ENCODE measurements at places on chromosomes 1 and 21.

- no peak for DNase-seq
These were observed 122.7 kb downstream of the CLEC20A start for GRCh38 chr1:178374016-178374415.

GRCh38 chr1:62228883-62229187 lies 34.2 kb downstream of the L1TD1 start:
- no peak for DNase-seq

DNA sequence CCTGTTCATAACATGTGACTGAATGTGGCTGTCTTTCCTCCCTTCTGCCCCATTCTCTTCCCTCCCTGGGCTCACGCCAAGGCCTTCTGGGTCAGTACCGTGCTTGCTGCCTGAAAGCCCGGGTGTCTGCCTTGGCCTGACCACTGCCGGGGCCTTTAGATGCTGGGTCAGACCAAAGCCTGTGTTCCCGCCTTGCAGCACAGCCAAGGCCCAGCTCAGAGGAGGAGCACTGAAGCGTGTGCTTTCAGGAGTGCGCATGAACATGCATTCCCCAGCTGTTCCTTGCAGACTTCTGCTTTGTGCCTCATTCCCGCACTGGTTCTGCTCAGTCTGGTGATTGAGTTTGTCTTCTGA lies 27.0 kb upstream of the SARS1 start:
- DNase-seq, result no peak

DNA sequence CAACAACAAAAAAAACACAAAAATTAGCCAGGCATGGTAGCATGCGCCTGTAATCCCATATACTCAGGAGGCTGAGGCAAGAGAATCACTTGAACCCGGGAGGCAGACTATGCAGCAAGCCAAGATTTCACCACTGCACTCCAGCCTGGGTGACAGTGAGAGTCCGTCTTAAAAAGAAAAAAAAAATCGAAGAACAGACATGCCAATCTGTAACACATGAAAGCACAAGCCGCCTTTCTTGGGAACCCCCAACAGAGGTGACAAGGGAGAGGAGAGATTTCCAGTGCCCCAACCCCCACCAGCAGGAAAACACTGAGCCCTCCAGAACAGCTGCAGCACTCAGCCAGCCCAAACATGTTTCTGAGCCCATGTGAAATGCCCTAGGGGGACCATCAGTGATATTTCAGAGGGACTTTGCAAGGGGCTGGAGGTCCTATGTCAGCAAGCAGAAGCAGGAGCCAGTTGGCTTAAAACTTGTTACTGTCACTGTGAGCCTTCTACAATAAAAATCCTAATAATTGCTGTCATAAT lies 14.2 kb upstream of the EFNA1 start:
- DNase-seq, result no peak

DNA sequence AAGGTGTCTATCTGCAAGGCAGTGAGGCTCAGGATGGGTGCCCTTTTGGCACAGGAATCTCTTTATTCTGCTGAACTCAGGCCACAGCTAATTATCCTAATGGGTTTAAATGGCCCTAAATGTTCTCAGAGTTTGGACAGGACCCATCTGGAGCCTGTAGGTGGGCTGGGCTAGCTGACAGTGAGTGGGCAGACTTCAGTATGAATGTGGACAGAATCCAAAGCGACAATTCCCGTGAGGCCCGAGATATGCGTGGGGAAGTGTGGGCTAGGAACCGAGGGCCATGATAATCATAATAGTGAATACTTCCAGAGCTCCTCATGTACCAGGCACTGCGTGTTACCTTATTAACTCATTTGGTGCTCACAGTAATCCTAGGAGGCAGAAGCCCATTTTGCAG lies 165.3 kb downstream of the GRIK3 start:
- DNase-seq, result no peak

DNA sequence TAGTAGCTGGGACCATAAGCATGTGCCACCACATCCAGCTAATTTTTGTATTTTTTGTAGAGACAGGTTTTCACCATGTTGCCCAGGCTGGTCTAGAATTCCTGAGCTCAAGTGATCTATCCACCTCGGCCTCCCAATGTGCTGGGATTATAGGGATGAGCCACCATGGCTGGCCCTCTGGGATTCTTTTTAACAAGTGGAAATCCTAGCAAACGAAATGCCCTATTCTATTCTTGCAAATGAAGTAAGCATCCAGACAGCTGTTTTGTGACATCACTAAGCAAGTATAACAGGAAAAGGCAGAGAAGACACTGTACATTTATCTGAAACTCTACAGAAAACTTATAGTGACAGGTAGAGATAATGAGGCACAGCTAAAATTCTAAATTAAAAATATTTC lies 86.4 kb downstream of the DDAH1 start:
- DNase-seq, result no peak

DNA sequence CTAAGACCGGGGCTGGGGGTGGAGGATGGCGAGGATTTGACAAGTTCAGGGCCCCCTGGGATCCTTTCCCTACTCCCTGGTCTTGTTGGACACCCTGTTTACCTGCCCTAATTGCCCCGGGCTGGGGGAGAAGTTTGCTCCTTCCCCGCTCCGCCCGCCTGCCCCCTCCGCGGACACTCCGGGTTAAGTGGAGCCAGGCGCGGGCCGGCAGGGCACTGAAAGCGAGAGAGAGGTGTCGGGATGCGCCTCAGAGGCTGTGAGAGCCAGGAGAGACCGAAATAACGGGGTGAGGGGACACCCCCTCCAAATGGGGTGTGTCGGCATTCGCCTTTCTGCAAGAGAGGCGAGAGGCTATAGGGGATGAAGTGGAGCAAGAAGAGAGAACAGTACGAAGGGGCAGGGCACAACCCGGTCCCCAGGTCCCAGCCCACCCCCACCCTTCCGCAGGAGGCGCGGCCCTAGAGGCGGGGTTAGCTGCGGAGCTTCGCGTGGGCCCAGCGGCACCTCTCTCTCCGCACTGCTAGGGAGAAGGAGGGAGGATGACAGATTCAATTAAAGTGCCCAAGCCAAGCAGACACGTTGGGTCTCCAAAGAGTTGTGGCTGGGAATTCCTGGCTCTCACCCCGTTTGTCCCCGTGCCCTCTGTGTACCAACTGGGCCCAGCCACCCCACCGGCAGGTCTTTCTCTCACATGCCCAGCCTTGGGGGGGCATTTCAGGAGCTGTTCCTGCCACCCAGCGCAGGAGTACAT lies 3.8 kb downstream of the EFNA3 start:
- DNase-seq, result no peak

DNA sequence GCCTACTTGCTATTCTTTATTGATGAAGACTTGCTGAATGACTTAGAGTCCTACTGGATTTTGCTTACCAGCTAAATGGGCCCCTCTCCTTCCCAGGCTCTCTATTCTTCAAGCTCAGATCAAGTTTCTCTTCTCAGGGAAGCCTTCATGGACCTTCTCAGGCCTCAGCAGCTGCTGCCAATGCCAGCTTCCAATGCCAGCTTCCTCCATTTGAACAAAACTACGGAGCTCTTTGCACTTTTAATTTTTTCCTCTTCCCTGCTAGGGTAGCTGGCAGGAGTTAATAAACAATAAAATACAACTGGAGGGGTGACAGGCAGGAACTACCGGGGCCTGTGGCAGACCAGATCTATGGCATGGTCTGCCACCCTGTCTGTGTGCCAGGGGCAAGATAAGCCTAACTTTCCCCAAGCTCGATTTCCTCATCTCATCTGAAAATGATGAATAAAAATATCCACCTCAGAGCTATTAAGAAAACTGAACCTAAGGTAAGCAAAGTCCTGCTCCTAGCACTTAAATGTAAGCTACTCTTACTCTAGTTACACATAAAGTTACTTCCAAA lies 995 bp upstream of the IPO13 start:
- no peak for DNase-seq

GRCh38 chr1:157878059-157878458 lies 36.5 kb upstream of the CD5L start:
- DNase-seq, result no peak

DNA sequence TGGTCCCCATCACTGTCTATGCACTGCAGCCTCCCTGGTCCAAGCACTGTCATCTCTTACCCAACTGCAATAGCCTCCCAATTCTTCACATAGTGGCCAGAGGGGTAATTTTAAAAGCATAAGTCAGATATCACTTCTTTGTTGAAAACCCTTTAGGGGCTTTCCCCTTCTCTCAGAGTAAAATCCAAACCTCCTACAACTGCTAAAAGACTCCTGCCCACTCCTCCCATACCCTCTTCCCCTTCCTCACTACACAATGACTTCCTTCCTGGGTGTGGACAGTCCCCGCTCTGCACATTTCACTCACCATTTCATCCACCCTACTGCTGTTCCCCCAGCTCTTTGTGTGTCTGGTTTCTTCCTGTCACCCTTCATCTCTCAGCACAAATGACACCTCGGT lies 8.3 kb downstream of the MCOLN2 start:
- DNase-seq, result no peak

DNA sequence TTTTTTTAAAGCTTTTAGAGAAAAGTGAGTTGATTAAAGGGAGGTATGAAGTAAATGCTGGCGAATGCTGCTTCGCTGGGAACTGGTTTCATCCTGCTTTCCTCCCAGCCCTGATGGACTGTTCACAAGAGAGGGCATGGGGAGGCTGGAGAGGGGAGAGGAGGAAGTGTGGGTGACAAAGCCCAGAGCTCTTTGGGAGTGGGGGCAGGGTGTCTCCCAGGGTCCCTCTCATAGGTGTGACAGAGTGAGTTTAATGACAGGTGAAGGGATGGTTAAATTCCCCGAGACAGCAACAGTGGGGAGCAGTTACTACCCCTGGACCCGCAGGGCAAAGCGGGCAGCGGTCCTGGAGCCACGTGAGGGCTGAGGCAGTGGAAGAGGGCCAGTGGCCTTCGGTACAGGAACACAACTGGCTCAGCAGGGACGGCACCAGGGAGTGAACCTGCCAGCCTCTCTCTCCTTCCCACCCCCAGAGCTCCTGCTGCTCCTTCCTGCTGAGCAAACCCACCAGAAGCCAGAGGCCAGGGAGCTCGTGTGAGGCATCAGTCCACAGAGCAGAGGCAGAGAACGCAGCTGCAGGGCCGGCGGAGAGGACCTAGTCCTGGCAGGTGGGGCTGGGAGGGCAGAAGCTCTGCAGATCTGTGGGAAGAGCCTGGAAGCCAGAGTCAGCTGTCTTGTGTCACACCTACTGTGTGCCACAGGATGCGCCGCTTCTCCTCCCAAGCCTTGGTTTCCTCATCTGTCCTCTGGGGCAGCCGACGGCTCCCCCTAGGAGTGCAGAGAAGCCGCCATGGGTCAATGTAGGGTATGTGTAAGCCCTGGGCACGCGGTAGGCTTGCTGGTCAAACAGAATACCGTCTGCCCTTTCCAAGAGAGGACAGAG lies 20.9 kb upstream of the LRP8 start:
- DNase-seq, result no peak

DNA sequence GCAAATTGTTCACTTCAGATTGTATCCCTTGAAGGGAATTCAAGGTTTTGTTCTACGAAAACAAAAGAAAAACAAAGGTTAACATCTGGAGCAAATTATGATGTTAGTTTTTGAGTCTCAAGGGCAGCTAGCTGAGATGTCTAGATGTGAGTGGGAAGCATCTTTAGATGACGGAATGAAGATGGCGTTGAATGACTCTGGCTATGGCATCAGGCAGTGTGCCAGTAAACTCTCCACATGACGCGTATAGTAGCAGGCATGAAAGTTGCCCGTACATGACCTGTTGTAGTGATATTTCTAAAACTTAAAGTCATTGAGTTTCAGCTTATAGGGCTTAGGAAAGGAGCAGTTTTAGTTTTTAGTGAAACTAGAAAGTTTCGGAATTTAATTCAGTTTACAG lies 12.3 kb upstream of the SDC3 start:
- DNase-seq, result no peak

DNA sequence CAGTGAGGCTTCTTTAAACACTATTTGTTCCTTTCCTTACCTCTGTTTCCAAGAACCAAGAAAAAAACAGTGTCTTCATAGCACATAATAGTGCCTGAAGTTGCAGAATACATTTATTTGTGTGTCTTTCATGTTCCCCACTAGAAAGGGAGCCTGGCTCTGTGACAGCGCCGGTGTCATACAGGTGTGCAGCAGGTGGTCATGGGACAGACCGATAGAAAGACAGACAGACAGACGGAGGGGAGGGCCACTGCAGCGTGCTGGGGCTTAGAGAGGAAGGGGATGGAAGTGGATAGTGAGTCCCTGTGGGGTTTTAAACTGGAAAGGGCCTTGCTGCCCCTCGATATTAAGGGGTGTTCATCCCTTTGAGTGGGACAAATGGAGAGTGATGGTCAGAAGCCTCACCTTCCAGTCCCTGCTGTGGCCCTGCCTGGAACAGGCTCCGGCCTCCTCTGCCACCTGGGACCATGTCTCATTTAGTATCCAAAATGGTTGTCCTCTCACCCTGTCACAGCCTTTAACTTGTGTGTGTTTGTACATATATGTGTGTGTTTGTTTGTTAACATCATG lies 152.9 kb downstream of the PGBD5 start:
- no peak for DNase-seq

DNA sequence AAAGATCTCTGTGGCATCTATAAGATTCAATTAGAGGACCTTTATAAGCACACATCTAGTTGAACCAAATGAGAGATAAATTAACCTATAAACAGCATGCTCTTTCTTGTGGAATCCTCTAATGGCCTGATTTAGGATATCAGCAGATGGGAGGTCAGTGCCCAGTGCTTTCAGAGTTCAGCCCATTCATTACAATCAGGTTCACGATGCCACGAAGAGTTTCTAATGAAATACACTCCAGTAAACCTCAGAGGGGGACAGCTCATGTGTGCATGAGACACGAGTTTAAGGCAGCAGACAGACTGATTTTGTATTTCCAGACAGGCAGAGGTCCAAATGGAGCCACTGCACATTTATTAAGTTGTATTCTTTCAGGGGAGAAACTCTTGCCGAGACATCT lies 544.4 kb upstream of the PKN2 start:
- no peak for DNase-seq

Data from endothelial cell (in vitro differentiated cells).